Heart left ventricle (tissue), 16 donors: ENCODE measurements at places on chromosomes 1 and 21. TPM values are rescaled to one million over a fixed set of nuclear protein-coding genes. Genes with fewer than 3 reads are reported as not detected.
A peak's percentile ranks its signal among the peaks of the same experiment; 100 is the strongest.

The KCNN3 gene
- 2.2 TPM for total RNA-seq

- peak overlapping the region; percentile 99 for H3K27ac ChIP-seq
- no peaks in the 10 kb centered on the region for H3K27me3 ChIP-seq
- DNase-seq = peak; percentile 41
- peaks cover 81% of the 10 kb centered on the region for H3K4me1 ChIP-seq
- no peaks in the 10 kb centered on the region for H3K36me3 ChIP-seq
These were observed 115.5 kb upstream of the IRF2BP2 start for GRCh38 chr1:234725177-234726132.

GRCh38 chr1:1612104-1612400 lies 3.2 kb upstream of the MIB2 start:
- no peaks in the 10 kb centered on the region for H3K27me3 ChIP-seq
- H3K4me3 ChIP-seq = no peak overlapping the region
- DNase-seq = no peak
- no peaks in the 10 kb centered on the region for H3K36me3 ChIP-seq

DNA sequence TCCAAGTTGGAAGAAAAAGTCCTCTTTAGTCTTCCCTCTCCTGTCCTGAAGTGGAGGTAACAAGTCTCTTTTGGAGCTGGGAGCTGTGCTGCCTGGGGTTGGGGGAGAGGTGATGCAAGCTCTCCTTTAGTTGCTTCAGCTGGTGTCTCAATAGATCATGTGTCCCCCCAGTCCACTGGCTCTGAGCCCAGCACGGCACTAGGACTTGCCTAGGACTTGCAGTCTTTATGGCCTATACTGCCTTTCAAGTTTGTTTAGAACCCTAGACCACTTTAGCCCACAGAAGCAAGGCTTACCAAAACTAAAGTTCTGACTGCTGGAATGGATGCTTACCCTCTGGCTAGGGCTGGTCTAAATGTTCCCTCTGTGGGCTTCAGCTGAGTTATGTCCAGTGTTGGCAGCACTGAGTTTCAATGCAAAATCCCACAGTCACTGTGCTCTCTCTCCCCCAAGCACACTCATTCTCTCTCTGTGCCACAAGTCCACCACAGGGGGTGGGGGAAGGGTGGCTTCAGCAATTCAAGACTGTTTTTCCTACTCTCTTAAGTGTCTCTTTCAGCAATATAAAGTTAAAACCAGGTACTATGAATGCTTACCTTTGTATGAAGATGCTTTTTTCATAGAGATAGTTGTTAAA lies 185.0 kb downstream of the DNAH14 start:
- no peak overlapping the region for H3K4me3 ChIP-seq
- H3K4me1 ChIP-seq = no peaks in the 10 kb centered on the region
- no peak for DNase-seq
- H3K36me3 ChIP-seq = no peaks in the 10 kb centered on the region
- no peaks in the 10 kb centered on the region for H3K27me3 ChIP-seq
- H3K27ac ChIP-seq = no peak overlapping the region

The HENMT1 gene
- total RNA-seq = 0.44 TPM

DNA sequence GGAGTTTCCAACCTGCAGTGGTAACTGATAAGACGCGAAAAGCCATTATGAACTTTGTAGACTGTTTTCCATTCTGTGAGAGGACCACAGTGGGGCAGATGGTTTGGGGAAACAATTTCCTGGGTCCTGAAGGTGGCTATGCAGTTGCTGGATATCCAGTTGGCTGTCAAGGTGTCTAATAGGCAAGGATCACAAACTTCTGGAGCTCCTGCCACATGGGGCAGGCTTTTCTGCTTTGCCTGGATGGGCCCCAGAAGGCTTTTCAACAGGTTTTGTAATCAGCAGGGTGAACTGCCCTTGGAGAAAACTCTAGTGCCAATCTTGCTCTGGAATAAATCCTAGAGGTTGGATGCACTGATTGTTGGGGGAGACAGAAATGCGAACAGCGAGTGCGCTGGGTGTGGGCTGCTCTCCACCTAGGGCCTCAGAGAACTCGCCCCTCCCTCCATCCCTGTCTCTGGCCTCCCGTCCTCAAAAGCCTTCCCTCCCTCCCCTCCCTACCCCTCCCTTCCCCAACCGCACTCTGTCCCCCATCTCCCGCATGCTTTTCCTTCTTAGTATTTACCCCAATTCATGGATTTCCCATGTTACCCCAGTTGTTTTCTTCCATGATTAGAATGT lies 210.3 kb upstream of the USP24 start:
- H3K4me3 ChIP-seq = no peak overlapping the region
- no peaks in the 10 kb centered on the region for H3K27me3 ChIP-seq
- H3K27ac ChIP-seq = no peak overlapping the region
- DNase-seq = no peak
- H3K36me3 ChIP-seq = no peaks in the 10 kb centered on the region
- peaks cover 10% of the 10 kb centered on the region for H3K4me1 ChIP-seq

DNA sequence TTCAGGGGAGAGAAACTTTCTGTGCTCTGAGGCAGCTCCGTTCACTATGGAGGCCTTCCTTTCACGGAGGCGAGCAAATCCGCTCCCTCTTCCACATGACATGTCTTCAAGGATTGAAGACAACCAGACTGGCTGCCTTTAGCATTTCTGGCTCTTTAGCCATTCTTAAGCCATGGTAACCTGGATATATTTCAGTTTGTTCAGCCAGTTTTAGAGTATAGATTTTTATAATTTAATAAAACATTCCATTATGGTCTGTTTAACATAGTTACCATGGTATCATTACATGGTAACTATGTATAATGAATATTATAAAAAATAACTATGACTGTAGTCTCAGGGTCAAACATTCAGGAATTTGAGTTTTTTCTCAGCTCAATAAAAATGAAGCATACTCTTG lies 54.2 kb upstream of the NFIA start:
- no peak overlapping the region for H3K4me3 ChIP-seq
- H3K27ac ChIP-seq = no peak overlapping the region
- no peak for DNase-seq
- H3K27me3 ChIP-seq = no peaks in the 10 kb centered on the region

DNA sequence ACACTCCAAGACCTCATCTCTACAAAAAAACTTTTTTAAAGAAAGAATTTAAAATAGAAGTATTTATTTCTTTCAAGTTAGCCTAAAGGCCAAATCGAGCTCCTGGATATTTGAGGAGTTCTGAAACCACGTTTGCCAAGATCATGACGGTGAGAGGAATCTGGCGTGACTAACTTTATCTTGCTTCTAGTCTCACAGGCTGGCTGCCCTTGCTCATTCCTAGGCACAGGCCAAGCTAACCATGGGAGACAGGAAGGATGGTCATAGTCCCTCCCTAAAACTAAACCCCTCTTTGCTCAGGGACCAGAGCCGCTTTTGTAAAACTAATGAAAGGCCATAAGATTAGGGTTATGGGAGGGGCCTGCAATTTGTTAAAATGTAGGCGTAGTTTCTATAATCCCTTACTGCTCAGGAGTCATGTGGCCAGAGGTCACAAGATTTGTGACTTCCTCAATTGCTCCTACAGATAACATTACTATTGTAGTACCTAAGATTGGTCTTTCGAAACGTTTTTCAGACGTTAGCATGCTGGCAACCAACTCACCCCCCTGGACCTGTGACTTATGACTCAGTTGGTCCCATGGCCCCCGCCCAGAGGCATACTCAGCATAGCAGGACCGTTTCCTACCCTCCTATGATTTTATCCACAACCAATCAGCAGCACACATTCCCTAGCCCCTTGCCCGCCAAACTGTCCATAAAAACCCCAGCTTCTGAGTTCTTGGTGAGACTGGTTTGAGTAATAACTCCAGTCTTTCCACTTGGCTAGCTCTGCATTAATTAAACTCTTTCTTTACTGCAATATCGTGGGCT lies 425.0 kb downstream of the SMYD3 start:
- no peaks in the 10 kb centered on the region for H3K27me3 ChIP-seq
- H3K27ac ChIP-seq = no peak overlapping the region
- H3K4me3 ChIP-seq = no peak overlapping the region
- DNase-seq = no peak
- H3K4me1 ChIP-seq = no peaks in the 10 kb centered on the region
- H3K36me3 ChIP-seq = no peaks in the 10 kb centered on the region

GRCh38 chr1:19054216-19054615 lies 97.7 kb upstream of the IFFO2 start:
- H3K27me3 ChIP-seq = no peaks in the 10 kb centered on the region
- H3K4me1 ChIP-seq = peaks cover 8% of the 10 kb centered on the region
- H3K27ac ChIP-seq = no peak overlapping the region
- H3K36me3 ChIP-seq = no peaks in the 10 kb centered on the region
- no peak for DNase-seq
- no peak overlapping the region for H3K4me3 ChIP-seq

The AIM2 gene
- not detected for total RNA-seq

The VASH2 gene
- 0.54 TPM for total RNA-seq

The ACTL8 gene
- total RNA-seq = not detected

DNA sequence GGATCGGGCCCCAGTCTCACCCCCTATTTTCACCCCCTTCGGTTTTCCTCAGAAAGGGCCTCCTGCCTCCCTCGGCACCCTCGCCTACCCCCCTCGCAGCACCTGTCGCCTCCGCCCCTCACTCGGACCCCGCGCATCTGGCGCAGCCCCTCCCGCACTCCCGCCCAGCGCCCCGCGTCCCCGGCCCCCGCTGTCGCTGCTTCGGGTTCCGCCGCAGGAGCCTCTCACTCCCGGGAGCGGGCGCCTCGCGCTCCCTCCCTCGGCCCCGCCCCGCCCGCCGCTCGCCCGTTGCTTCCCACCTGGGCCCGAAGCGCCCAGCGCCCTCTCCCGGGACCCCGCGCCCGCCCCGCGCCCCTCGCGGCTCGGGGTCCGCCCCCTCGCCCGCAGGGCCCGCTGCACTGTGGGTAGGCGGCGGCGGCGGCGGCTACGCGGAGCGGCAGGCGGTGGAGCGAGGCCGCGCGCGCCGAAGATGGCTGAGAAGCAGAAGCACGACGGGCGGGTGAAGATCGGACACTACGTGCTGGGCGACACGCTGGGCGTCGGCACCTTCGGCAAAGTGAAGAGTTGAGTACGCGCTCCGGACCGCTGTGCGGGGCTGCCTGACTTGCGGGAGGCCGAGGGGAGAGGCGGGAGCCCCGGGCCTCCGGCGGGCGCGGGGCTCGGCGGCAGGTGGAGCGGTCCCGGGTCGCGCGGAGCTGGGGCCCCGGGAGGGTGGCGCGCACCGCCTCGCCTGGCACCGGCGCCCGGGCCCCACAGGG lies at the start of gene PRKAA2:
TSS of gene PRKAA2 (plus strand) at position 396 of the 758 bp plus-strand sequence. CDS start at position 470, 74 bp downstream.
- H3K36me3 ChIP-seq = no peaks in the 10 kb centered on the region
- peak within 1 kb of the TSS; percentile 90 for H3K27ac ChIP-seq
- peak within 1 kb of the TSS; percentile 57 for H3K4me3 ChIP-seq
- no peaks in the 10 kb centered on the region for H3K27me3 ChIP-seq
- peak; percentile 72 for DNase-seq
- H3K4me1 ChIP-seq = no peaks in the 10 kb centered on the region

GRCh38 chr1:8378981-8379470 lies 61.1 kb downstream of the SLC45A1 start:
- no peak overlapping the region for H3K4me3 ChIP-seq
- DNase-seq = no peak
- H3K36me3 ChIP-seq = no peaks in the 10 kb centered on the region
- no peaks in the 10 kb centered on the region for H3K27me3 ChIP-seq
- peaks cover 93% of the 10 kb centered on the region for H3K4me1 ChIP-seq
- H3K27ac ChIP-seq = peak overlapping the region; percentile 48

The AQP10 gene
- 0.81 TPM for total RNA-seq
